K562 (cell line): ENCODE measurements at places on chromosomes 2 and 18.
A peak's percentile ranks its signal among the peaks of the same experiment; 100 is the strongest.

- no peak for DNase-seq
These were observed 489.8 kb downstream of the RNF144A start for GRCh38 chr2:7407001-7407400.

DNA sequence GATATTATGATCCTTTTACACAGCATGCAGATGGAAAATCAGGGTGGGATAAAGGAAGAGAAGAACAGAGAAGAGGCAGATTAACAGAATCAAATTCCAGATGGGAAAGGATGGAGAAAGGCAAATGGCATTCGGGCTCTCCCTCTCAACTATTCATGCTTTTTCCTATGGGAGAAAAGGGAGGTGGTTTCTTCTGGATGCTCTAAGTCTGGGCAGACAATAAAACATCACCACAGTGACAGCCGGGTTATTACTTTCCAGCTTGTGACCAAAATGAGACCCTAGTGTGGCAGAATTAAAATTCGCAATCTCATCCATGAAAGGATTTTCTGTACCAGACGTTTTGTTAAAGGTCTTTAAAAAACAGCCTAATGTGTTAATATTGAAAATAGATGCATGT is 440.7 kb downstream of the RND3 start:
- no peak for DNase-seq

- DNase-seq = no peak
These were observed 179.7 kb downstream of the TRIB2 start for GRCh38 chr2:12896318-12896982.

GRCh38 chr2:55875434-55876135 is 48.0 kb downstream of the EFEMP1 start:
- no peak for DNase-seq

DNA sequence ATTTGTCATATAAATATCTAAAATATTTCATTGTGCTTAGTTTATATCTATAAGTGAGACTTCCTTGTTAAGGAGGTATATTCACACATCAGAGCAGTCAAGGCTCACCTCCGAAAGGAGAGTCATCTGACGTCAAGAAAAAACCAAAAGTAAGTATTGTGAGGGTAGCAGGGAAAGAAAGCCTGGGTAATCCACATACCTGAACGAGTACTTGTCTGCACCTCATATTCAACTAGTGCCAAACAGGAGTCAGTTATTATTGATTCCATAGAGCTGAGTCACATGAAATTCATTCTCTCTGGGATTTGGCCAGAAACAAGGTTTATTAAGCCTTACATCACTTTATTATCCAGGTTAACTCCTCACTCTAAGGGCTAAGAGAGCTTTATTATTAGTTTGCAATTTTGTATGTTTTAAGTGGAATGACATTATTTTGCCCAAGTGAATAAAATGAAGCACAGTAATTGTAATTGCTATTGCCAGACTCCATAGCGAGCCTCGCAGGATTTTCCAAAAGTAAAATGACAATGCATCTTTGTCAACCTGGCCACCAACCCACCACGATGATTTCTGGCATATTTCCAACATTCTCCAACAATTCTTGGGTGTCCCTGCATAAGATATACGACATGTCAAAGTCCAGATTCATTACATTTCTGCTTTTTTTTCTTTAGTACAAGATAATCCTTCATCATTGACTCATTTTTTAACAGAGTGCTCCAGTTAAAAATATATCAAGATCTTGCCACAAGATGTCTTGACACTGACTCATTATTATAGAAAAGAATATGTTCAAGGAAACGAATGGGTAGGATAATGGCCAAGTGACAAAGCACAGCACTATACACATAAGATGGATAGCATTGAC is 1210.4 kb upstream of the ACVR2A start:
- no peak for DNase-seq

DNA sequence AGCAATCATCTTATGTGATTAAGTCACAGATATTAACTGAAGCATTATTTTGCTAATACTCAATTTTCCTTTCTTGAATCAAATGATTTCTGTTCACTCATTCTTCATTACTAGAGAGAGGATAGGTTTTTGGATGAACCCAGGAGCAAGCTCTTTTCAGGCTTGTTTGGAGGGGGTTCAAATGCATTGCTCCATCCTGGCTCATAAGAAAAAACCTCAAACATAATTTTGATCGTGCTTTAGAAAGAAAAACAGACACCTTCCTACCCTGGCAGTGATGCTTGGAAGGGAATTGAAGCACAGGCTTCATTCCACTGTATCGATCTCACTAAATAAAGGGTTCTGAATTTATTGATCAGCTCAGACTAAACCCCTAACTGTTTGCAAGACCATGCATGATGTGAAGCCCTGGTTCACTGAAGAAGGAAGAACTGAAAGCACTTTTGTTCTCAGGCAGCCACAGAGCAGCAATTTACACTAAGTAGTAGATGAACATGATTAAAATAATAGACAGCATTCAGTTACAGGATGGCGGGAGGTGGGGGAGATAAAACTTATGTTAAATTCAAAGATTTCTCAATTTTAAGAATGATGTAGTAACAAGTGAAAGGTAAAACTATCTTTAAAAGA is 53.4 kb downstream of the CDH2 start:
- DNase-seq = no peak

GRCh38 chr2:71746946-71747501 is 293.7 kb downstream of the DYSF start:
- peak; percentile 43 for DNase-seq

- DNase-seq = no peak
These were observed 221.9 kb downstream of the PIEZO2 start for GRCh38 chr18:10927286-10927992.

GRCh38 chr2:66171530-66171929 is 263.4 kb upstream of the MEIS1 start:
- DNase-seq = no peak

DNA sequence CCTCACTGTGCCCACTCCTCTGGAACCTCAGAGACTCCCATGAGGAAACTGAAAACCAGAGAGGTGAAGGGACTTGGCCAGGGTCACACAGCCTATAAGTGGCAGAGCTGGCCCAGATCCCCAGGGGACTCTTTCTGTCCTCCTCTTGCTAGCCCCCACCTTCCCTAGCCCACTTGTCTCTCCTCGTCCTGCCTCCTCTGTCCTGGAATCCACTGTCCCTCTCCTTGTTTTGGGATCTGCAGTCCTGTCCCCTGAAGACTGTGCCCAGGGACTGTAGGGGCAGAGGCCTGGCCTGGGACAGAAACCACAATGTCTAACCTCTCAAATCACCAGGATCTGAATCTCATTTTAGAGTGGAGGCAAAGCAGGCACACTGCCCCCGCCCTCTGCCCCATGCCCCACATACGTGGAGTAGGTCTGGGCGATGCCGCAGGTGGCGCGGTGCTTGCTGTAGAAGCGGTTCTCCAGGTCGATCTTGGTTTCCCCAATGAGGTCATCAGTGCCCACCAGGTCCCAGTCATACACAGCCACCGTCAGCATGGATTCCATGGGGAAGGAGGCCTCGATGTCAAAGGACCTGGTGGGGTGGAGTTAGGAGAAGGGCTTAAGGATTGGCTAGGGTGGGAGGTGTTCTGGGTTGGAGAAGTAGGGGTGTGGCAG is 12.5 kb downstream of the OTOF start:
- DNase-seq = no peak

- peak; percentile 8 for DNase-seq
These were observed 96.2 kb upstream of the STK39 start for GRCh38 chr2:168343586-168343985.

DNA sequence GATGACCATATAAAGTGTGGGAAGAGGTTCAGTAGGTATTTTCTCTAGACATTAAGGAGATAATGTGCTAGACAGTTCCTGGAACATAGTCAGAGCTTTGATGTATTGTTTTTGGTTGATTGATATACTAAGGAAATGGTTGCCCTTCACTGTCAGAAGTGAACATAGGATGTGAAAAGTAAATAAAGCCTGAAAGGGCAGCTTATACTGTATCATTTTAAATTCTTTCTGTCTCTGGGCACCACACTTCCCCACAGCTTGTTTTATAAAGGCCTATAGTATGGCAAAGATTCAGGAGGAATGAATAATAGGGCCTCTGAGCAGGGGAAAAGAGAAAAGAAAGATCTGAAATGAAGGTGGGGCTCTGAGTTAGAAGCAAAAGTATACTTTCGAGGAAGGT is 72.7 kb upstream of the ITPRID2 start:
- no peak for DNase-seq

GRCh38 chr18:60279391-60279790 is 93.2 kb downstream of the MC4R start:
- no peak for DNase-seq

- no peak for DNase-seq
These were observed 14.2 kb downstream of the IL18RAP start for GRCh38 chr2:102437122-102437521.

GRCh38 chr18:36589857-36590543 is 238.8 kb downstream of the TPGS2 start:
- no peak for DNase-seq

DNA sequence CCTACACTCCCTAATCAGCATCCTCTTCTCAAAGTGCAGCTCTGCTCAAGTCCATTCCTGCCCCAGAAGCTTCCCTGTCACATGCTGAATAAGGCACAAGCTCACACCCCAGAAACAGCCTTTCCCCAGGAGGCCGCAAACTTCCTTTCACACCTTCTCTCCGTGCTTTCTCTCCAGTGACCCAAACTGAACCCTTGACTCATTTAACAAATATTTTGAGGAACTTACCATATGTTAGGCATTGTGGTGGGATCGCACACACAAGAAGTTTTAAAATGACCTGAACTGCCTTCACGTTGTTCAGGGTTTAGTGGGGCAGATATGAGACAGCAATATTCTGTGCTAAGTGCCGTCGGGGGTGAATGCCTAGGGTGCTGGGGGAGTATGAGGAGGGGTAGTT is 161.3 kb downstream of the INSIG2 start:
- DNase-seq = no peak

- no peak for DNase-seq
These were observed 49.3 kb downstream of the TMX3 start for GRCh38 chr18:68665628-68666027.

DNA sequence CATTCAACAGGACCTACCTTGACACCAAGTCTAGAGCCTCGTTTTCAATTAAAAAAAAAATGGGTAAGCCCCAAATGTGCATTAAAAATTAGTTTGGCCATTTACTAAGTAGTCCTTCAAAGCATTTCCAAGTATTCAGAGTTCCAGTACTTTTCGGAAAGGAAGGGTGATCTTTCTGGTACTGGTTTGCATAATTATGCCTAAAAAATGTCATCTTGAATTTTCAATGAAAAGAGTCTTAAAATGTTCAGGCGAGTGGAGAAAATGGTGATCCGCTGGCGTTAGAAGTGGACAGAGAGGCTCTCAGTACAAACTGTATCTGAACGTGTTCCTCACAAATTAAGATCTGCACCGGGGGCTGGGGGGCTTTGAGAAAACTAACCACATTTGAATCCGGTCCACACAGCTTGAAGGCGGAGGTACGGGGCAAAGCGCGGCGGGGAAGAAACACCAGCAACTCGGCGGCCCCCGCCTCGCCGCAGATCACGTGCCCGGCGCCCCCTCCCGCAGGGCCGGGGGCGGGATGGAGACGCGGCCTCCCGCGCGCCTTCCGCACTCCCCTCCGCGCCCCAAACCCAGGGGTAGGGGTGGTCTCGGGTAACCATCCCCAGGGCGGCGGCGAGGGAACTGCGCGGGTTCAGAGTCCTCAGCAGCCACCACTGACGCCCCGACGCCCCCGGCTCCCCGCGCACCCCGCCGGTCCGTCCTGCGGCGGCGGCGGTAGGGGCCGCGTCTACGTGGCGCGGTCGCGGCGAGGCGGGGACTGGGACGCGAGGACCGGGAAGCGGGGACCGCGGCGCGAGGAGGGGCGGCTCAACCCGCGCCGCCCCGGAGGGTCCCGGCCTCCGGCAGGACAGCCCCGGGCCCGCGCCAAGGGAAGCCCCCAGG is 564 bp downstream of the LPIN2 start:
- peak; percentile 82 for DNase-seq
